ENCODE measurements at places on chromosomes 4 and X. TPM values are rescaled to one million over a fixed set of nuclear protein-coding genes. Genes with fewer than 3 reads are reported as not detected.

Gene PNMA5
- not detected for total RNA-seq

Gene MSMO1
- total RNA-seq, result 11.8 TPM

Gene POU3F4
- not detected for total RNA-seq

Gene ARL13A
- not detected for total RNA-seq

Gene ASB12
- not detected for total RNA-seq

Gene ERCC6L
- 5.2 TPM for total RNA-seq

Gene GRIA3
- not detected for total RNA-seq

Gene ATP2B3
- total RNA-seq, result 0.08 TPM

Gene BCOR
- 37.0 TPM for total RNA-seq

Gene SLC2A9
- total RNA-seq, result 0.26 TPM

Gene RTL5
- total RNA-seq, result 0.27 TPM

Gene PCYT1B
- 1.4 TPM for total RNA-seq

Gene SPACA5
- total RNA-seq, result not detected

Gene NEUROG2
- total RNA-seq, result 0.26 TPM

Gene ATP1B4
- not detected for total RNA-seq

Gene MXRA5
- not detected for total RNA-seq

Gene RTL3
- 0.34 TPM for total RNA-seq

Gene SLC7A11
- 34.1 TPM for total RNA-seq

Gene FREM3
- total RNA-seq, result not detected

Gene GAGE12H
- not detected for total RNA-seq

Gene SRPX
- 140 TPM for total RNA-seq

Gene FABP2
- not detected for total RNA-seq

Gene CHIC1
- total RNA-seq, result 3.8 TPM
